ENCODE measurements at places on chromosomes 6 and 20. TPM values are rescaled to one million over a fixed set of nuclear protein-coding genes. Genes with fewer than 3 reads are reported as not detected.

HDDC2 gene
- 76.3 TPM for total RNA-seq

RSPO4 gene
- 3.3 TPM for total RNA-seq

MAN1A1 gene
- total RNA-seq, result 11.0 TPM

FILIP1 gene
- 0.21 TPM for total RNA-seq

DNA sequence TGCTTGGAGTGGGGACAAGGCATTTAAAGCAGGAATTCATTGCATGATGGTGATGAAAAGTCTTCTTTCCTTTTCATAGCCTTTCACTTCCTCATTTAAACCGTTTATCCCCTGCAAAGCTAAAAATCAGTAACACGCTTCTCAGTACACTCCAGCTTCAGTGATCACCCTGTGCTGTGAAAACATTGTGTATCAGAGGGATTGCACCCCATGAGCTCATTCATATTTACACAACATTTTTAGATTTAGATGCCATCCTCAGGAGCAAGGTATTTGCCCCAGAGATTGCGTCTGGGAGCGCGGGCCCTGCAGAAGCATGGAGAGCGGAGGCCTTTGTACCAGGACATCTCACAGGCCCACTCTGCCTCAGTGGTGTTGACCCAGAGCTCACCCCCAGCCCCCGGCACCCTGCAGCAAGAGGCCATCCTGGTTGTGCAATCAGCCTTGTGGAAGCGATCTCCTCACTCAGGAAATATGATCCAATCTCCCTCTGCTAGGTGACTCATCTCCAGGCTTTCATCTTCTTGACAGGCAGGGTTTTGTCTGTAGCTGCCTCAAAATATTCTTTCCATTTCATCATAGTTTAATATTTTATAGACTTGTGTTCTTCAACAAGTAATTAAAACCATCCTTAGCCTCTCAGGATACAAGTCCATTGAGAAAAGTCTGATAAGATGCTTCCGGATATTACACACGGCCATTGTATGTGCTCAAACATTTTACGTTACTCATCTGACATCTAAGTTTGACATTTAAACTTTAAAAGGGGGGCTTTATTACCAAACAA lies 38.9 kb upstream of the THBS2 start:
- DNase-seq, result peak; percentile 62

DNA sequence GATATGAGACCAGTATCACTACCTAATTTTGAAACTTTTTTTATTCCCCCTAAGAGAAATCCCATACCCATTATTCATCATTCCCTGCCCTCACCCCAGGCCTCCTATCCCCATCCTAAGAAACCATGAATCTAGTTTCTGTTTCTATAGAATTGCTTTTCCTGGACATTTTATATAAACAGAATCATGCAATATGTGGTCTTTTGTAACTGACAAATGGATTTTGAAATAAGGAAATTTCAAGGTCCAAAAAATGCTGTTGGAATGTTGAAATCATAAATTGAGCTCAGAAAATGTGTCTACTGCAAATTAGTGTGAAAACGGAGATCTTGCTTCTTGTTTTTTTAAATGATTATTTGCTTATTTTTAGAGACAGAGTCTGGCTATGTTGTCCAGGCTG lies 25.1 kb downstream of the RNF217 start:
- no peak for DNase-seq

- no peak for DNase-seq
Observed at GRCh38 chr20:36446557-36446956, 94.8 kb upstream of the MYL9 start.

DNA sequence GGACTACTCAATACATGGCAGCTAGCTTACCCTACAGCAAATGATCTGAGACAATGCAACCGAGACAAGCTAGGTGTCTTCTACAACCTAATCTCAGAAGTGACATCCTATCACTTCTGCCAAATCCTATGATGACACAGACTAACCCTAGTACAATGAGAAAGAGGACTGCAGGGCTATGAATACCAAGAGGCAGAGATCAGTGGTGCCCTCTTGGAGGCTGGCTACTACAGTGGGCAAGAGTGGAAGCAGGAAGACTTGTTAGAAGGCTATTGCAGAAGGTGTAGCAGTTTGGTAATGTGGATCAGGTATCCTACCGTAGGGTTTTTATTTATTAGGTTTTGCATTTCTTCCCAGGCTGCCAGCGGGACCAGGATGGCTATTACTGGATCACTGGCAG lies 30.3 kb downstream of the GSS start:
- no peak for DNase-seq

DNA sequence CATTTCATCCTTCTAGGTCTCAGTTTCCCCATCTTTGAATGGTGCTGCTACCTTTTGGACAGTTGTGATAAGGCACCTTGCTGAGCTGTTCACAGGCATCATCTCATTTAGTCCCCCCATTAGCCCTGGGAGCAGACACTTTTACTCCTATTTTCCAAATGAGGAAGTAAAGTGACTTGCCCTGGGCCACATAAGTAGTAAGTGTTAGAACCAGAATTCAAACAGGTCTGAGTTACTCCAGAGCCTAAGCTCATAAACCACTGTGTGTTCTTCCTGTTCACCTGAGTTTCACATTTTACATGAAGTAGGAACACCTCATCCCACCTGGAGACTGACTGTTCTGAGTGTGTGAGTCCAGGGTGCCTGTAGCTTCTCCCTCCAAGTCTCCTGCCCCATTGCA lies 43.5 kb upstream of the EPB41L1 start:
- DNase-seq, result no peak

GRCh38 chr6:20946022-20946421 lies 411.8 kb downstream of the CDKAL1 start:
- DNase-seq, result no peak

- DNase-seq, result no peak
Observed at GRCh38 chr6:3804964-3805363, 44.2 kb upstream of the FAM50B start.

- DNase-seq, result no peak
Observed at GRCh38 chr6:111927321-111927720, 54.1 kb upstream of the FYN start.

GRCh38 chr6:87575423-87575822 lies 14.4 kb downstream of the RARS2 start:
- DNase-seq, result no peak

DNA sequence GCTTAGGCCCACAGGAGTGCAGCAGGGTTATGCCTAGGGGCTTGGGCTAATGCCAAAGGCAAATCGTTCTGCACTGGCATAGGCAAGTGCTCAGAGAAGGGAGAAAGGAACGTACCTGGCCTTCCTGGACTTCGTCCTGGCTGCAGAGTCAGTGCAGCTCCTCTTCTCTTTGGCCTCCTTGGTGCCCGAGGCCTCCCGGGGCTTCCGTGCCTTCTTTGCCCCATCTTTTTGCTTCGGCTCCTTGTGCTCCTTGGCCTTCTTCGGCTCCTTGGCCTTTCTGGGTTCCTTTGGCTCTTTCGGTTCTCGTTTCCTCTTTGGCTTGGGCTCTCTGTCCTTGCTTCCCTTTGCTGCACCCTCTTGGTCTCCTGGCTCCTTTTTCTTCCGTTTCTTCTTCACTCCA lies 85.2 kb downstream of the CHD6 start:
- no peak for DNase-seq

DNA sequence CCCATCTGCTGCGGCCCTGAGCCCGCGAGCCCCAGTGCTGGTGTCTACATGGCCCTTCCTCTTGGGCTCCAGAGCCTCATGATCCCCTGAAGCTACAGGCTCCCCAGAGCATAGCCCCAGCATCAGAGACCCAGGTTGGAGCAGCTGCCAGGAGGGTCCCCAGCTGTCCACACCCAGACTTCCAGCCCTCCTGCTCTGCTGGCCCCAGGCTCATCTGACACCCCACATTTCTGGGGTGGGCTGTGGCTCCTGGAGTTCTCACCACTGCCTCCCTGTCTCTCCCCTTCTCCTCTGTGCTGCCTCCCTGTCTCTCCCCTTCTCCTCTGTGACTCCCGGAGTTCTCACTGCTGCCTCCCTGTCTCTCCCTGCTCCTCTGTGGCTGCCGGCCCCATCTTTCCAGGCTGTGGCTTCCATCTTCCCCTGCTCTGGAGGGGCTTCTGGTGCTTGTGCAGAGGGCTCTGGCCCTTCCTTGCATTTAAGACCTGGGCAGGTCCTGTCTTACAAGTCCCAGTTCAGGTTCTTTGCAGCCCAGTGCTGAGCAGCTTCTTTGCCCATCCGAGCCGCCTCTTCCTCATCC lies 108.1 kb downstream of the ERMARD start:
- DNase-seq, result no peak

DNA sequence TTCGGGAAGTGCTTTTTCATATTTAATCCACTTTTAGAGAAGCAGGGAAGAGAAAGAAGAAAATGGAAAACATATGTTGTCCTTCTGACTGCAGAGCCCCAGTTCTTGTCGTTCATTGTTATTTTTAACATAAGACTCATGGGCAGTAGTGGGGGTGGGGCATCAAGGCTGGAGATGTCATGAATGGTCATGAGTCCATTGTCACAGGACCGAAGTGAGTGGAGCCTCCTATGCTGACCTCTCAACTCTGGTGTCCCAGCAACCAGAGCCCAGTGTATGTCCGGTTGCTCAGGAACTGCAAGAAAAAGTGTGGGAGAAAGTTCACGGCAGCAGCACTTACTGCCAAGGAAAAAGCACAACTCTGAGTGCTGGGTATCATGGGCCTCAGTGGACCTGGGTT lies 108.6 kb downstream of the BANF2 start:
- DNase-seq, result no peak

GRCh38 chr6:81241126-81242041 lies 511.1 kb downstream of the TENT5A start:
- no peak for DNase-seq

DNA sequence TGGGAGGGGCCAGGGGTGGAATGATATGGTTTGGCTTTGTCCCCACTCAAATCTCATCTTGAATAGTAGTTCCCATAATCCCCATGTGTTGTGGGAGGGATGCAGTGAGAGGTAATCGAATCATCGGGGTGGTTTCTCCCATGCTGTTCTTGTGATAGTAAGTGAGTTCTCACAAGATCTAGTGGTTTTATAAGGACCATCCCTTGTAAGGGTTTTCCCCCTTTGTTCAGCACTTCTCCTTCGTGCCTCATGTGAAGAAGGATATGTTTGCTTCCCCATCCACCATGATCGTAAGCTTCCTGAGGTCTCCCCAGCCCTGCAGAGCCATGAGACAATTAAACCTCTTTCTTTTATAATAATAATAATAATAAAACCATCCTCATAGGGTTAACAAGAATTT lies 88.8 kb upstream of the PRND start:
- no peak for DNase-seq

- DNase-seq, result no peak
Observed at GRCh38 chr6:134810402-134810801, 139.5 kb downstream of the ALDH8A1 start.

DNA sequence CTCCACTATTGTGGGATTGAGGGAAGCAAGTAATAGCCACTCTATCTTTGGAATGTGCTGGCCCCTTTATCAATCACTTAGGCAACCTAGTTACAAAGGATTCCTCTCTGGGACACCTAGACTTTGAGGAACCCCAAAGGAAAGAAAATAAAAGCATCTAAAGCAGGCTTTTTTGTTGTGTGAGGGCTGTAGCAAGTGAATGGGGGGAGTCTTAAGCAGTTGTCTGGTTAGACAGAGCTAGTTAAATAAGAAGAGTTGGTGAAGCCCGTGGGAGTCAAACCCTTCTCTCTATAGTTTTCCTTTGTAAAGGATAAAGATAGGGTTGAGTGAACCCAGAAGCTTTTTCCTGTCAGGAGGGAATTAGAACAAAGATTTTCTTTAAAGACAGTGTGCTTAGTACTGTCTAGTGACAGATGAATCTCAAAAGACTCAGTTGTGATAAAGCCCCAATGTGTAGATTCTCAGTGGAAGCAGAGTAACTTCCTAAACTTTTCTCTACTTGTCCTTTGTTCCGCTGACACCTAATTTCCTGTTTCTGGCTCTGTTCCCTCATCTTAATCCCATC lies 63.3 kb downstream of the HDGFL1 start:
- DNase-seq, result no peak

DNA sequence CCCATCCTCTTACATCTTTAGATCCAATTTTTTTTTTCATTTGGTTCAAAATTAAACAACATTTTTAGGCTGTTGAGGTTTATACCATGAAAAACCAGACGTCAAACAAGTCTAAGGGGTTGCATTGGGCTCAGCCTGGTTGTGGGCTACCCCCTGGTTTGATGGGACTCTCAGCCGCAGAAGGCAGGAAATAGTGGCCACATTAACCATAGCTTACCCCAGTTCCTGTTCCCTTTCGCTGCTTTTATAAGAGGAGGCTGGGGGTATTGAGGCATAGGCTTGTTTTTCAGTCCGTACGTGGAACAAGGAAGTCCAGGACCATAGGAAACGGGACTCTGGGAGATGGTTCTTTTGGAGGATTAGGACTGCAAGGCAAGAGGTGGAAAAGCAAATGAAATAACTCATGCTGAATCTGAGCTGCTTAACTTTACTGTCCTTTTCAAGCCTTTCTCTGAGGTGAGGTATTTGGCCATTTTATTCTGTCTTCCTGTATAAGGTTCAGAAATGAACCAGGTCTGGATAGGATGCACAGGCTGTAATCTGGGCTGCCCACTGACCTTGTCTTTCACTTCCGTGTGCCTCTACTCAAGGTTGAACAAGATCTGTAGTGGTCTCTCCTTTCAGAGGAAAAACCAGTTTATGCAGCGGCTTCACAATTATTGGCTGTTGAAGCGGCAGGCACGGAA lies 7.7 kb downstream of the BRPF3 start:
- no peak for DNase-seq

DNA sequence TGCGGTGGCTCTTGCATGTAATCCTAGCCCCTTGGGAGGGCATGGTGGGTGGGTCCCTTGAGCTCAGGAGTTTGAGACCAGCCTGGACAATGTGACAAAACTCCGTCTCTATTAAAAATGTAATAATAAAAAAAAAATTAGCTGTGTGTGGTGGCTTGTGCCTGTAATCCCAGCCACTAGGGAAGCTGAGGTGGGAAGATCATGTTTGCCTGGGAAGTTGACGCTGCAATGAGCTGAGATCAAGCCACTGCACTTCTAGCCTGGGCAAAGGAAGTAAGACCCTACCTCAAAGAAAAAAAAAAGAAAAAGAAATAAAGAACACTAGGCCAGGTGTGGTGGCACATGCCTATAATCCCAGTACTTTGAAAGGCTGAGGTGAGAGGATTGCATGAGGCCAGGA lies 4.5 kb upstream of the SAMHD1 start:
- no peak for DNase-seq

DNA sequence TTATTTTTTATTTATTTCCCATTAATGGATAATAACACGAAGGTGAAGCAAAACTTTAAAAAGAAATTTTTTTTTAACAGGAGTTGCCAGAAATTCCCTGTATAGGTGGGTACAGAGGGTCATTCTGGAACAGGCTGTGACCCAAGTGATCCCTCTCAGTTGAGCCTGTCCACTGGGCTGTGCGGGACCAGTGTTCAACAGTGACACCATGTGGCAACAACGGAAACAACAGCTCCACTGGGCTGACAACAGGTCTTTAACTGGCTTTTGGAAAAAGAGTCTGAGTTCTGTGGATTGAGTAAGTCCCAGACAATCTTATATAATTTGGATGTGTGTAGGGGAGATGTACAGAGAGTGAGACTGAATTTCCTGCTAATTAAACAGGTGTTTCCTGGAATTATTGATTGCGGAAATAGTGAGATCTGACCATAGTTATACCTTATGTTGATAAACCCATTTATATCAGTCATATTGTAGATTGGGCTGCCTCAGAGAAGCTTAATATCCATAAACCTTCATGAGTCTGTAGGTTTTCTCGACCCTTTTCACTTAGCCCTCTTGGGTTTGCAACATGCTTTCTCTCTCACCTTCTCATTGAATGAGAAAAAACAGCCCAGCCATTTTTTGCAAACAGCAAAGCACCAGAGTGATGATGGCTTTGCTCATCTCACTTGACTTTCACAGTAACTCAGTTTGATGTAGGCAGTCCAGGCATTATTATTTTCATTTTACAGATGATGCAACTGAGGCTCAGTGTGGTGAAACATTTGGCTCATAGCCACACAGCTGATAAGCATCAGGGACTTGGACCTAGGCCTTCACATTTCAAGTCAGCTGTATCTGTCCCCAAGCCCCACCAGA lies 17.5 kb downstream of the KIAA1755 start:
- no peak for DNase-seq
